ENCODE measurements at places on chromosomes 11 and 22. TPM values are rescaled to one million over a fixed set of nuclear protein-coding genes. Genes with fewer than 3 reads are reported as not detected.
A peak's percentile ranks its signal among the peaks of the same experiment; 100 is the strongest.

DNA sequence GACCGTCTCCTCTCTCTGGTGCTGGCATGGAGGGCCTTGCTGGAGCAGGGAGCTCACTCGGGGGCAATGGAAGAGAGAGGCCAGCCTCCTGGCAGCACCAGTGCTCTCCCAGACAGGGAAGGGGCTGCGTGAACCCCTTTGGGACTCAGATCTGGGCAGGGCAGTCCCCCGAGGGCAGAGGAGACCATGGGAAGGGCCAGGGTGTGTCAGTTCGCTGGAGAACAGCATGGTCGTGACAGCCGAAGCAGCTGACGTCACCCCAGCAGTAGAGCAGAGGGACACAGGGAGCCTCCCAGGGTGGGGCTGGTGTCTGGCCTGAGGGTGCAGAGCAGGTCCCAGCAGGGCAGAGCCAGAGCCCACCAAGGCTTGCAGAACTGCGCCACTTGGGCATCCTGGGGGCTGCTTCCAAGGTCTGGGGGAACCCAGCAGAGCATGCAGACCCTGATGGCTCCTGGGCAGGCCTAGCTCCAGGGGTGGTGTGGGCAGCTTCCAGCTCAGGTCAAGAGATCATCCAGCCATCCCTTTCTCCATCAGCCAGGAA is 71.0 kb upstream of the KCNQ1OT1 start:
- no peaks in the 10 kb centered on the region for H3K27me3 ChIP-seq
- no peak for DNase-seq
- peaks cover 19% of the 10 kb centered on the region for H3K4me1 ChIP-seq

- H3K4me1 ChIP-seq: peaks cover 56% of the 10 kb centered on the region
- H3K27ac ChIP-seq: peak overlapping the region; percentile 4
- H3K27me3 ChIP-seq: no peaks in the 10 kb centered on the region
- H3K36me3 ChIP-seq: peaks cover 57% of the 10 kb centered on the region
- H3K4me3 ChIP-seq: peak overlapping the region; percentile 50
These were observed 7.1 kb downstream of the CD44 start for GRCh38 chr11:35146074-35146521.

GRCh38 chr22:31244046-31244942 is 32.2 kb downstream of the LIMK2 start:
- 0 out of 2 replicates have a peak overlapping the region, but pooled peaks have one; percentile 13 for H3K4me3 ChIP-seq
- peak overlapping the region; percentile 45 for H3K27ac ChIP-seq
- no peaks in the 10 kb centered on the region for H3K36me3 ChIP-seq
- DNase-seq: peak; percentile 68
- peaks cover 24% of the 10 kb centered on the region for H3K4me1 ChIP-seq

- H3K27ac ChIP-seq: no peak overlapping the region
- no peak overlapping the region for H3K4me3 ChIP-seq
- peaks cover 22% of the 10 kb centered on the region for H3K4me1 ChIP-seq
- peak; percentile 97 for DNase-seq
These were observed 809.1 kb downstream of the DLG2 start for GRCh38 chr11:84817998-84818397.

GRCh38 chr11:113564527-113565130 is 89.4 kb upstream of the DRD2 start:
- H3K4me3 ChIP-seq: no peak overlapping the region
- H3K27me3 ChIP-seq: no peaks in the 10 kb centered on the region
- no peaks in the 10 kb centered on the region for H3K36me3 ChIP-seq
- H3K27ac ChIP-seq: no peak overlapping the region
- H3K4me1 ChIP-seq: peaks cover 19% of the 10 kb centered on the region

GRCh38 chr11:120599816-120600420 is 88.4 kb downstream of the GRIK4 start:
- H3K4me3 ChIP-seq: no peak overlapping the region
- H3K36me3 ChIP-seq: no peaks in the 10 kb centered on the region
- H3K4me1 ChIP-seq: no peaks in the 10 kb centered on the region

DNA sequence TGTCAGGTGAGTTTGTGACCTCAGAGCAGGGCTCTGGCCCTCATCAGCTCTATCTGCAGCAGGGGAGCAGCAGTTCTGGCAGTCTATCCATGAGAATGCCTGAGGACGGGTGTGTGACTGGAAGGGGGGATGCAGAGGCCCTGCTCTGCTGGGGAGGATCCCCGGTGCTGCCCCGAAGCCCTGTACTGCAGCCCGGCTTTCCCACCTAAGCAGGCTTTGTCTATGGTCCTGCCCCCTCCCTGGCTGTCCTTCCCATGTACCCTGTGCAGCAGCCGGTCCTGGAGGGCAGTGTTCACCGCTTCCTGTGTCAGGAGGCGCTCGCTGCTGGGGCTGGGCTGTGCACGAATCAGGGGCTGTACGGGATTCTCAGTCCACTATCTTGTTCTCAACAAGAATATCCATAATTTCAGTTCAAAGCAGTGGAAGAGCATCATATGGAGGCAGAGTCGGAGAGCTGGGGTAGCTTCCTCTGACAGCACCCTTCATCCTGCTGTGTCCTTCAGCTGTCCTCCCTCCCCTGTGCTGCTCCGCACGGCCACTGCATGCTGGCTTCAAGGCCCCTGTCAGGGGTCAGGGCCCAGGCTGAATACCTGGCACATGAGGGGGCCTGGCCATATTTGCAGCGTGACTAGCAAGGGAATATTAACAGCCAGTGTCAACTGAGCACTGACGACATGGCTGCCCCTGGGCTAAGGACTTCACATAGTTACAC is 125.2 kb downstream of the CTTN start:
- H3K27me3 ChIP-seq: no peaks in the 10 kb centered on the region
- DNase-seq: no peak
- no peak overlapping the region for H3K27ac ChIP-seq
- H3K36me3 ChIP-seq: no peaks in the 10 kb centered on the region

The HARBI1 gene
- 1.7 TPM for total RNA-seq

The PGGHG gene
- total RNA-seq: 10.6 TPM

The CARD10 gene
- total RNA-seq: 20.7 TPM

The TMPRSS6 gene
- 0.04 TPM for total RNA-seq
